Mesendoderm (in vitro differentiated cells): ENCODE measurements at places on chromosomes 4 and X.

DNA sequence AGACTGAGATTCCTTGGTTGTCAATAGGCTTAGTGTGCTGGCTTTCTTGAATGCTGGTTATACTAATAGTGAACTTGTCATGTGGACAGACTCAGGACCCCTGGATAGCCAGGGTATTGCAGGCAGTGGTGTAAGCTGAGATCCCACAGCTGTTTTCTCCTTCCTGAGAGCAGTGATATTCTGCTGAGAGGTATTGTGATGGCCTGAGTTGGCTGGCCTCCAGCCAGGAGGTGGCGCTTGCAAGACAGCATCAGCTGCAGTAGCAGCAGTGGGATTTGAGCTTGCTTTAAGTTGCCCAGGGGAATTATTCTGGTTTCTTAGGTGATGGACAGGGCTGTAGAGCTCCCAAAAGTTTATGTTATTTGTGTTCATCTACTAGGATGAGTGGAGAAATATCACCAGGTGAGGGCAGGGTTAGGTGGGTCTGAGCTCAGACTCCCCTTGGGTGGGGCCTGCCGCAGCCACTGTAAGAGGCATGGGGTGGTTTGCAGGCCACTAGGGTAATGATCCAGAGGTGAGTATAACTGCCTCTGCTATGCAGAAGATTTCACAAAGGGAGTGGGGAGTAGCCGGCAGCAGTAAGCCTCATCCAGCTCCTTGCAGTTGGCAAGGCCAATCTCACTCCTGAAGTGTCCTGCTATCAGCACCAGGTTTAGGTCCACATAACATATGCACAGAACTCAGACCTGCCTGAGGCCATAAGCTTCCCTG is 66.2 kb downstream of the IL15 start:
- peak; percentile 66 for DNase-seq

DNA sequence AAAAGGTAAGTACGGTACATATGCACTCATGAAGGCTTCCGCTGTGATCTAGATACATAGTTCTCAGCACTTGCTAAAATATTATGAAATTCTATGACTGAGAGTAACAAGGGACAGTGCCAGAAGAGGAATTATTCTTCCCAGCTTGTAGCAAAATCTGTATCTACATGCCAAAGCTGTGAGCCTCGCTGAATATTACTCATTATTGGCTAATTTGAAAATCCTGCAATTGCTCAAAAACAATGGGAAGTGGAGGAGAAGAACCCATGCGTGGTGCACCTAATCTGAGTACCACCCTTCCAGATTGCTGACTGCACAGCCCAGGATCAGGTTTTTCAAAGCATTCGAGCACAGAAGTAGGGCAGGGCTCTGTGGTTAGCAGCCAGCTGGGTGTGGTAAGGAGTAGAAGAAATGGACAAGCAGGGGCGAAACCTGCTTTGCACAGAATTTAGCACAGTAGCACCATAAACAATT is 17.4 kb upstream of the PDCL2 start:
- DNase-seq = no peak

DNA sequence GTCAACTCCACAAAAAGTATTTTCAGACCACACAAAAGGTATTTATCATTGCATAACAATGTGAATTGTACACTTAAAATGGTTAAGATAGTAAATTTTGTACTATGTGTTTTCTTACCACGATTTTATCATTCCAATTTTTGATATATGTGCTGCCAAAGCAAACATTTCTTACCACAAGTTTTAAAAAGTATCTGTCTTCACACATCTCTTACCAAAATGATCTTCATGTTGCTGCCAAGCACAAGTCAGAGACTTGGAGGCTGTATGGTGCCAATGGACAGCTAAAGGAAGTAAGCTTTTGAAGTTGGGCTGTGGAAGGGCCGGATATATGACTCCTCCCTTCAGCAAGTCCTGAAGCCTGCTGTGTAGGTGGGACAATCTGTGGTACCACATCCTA is 67.9 kb downstream of the TMLHE start:
- no peak for DNase-seq

- no peak for DNase-seq
Measured at GRCh38 chr4:788636-789297, 37.2 kb downstream of the CPLX1 start.

DNA sequence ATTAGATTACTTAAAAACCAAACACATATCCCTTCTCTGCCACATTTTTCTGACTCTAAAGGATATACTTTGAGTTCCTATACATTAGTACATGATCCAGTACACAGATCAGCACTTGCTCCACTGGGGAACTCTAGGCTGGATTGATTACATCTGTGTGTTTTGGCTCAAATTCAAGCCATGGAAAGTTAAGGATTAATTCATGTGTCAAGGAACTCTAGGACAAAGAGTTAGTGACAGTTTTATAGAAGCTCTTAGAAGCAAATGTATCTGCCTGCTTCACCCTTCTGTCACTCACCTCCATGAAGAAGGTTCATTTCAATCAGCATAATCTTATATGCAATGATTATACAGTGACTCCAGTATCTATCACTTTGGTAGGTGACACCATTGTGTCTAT is 43.2 kb downstream of the SCFD2 start:
- DNase-seq = no peak

DNA sequence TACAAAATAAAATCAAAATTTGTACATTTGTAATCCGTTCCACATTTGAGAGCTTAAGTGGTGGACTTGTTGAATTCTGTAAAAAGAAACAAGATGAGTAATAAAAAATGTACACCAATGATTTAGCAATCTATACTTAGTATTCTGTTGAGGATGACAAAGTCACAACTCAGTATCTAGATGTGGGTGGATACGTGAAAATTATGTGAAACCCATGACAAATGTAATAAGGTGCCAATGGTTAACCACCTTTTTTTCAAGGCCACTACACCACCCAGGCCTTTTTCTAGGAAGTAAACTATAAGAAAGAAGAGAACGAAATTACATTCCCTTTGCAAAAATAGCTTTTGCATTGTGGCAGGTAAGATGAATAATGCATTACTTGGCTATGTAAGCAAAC is 77.0 kb downstream of the ATP8A1 start:
- DNase-seq = no peak
